MCF 10A (cell line): ENCODE measurements at places on chromosomes 12 and 14. TPM values are rescaled to one million over a fixed set of nuclear protein-coding genes. Genes with fewer than 3 reads are reported as not detected.

DNA sequence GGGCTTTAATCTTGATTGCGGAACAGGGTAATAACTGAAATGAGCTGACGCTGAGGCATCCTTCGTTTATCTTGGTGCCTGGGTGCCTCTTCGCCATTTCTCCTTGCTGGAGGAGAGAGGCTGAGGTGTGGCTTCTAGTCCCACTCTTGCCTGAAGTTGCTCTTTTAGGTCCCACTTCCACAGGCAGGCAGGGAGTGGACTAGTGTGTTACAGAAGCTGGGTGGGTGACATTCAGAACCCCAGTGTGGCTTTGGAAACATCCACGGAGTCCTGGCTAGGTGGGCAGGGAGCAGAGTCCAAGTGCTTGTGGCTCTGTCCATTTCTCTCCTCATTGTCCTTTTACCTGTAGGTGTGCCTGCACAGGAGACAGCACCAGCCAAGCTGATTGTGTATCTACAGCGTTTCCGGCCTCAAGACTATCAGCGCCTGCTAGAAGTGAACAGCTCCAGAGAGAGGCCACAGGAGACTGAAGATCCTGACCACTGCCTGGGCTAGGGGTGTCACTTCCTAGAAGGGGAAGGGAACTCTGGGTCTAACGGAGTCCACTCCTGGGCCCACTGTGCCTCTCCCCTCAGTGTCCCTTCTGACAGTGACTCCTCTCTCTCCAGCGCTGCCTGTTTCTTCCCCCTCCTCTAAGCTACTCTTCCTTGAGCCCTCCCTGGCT, 2.4 kb downstream of the THTPA start:
- peaks cover 42% of the 10 kb centered on the region for H3K36me3 ChIP-seq
- peak overlapping the region; percentile 92 for H3K4me3 ChIP-seq

GRCh38 chr14:95445161-95445560, 71.3 kb downstream of the SYNE3 start:
- no peaks in the 10 kb centered on the region for H3K4me1 ChIP-seq
- no peaks in the 10 kb centered on the region for H3K27me3 ChIP-seq
- peaks cover 7% of the 10 kb centered on the region for H3K36me3 ChIP-seq
- no peak overlapping the region for H3K27ac ChIP-seq
- DNase-seq, result no peak
- no peak overlapping the region for H3K4me3 ChIP-seq

DNA sequence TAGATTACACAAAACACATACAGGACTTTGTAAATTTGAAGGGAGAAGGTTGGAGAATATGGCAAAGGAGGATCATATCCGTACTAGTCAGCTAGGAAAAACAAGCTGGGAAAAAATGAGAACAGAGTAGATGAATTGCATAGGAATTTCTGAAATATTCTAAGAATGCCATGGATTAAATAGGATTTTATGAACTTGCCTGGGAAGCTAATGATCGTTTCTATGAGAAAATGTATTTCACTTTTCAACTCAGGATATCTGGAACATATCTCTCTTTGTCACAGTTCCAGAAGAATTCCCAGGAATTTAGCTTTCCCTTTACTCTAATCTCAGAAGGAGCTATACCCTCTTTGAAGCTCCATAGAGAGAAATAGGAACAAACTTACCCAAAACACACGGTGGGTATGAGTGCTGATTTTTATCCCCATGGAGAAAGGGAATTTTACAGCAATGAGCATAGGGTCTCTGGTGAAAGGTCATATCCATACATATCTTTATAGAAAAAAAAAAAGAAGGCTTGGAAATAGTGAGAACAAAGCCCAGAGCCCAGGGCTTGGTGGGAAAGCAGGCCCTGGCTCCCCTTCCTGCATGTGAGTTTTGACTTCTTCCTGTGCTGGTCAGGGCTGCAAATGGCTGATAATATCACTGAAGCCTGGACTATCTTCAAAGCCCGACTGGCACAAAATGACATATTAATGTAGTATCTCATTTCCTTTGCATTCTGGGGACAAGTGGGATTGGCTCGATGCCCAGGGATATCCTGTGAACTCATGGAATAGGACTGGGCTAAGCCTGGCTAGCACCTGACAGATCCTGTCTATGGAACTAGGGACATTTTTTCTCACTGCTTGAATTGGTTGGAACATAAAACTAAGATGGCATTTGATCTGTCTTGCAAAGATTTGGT, 136.3 kb downstream of the AEBP2 start:
- H3K27ac ChIP-seq, result no peak overlapping the region
- no peaks in the 10 kb centered on the region for H3K27me3 ChIP-seq
- H3K4me3 ChIP-seq, result no peak overlapping the region
- H3K36me3 ChIP-seq, result no peaks in the 10 kb centered on the region

DNA sequence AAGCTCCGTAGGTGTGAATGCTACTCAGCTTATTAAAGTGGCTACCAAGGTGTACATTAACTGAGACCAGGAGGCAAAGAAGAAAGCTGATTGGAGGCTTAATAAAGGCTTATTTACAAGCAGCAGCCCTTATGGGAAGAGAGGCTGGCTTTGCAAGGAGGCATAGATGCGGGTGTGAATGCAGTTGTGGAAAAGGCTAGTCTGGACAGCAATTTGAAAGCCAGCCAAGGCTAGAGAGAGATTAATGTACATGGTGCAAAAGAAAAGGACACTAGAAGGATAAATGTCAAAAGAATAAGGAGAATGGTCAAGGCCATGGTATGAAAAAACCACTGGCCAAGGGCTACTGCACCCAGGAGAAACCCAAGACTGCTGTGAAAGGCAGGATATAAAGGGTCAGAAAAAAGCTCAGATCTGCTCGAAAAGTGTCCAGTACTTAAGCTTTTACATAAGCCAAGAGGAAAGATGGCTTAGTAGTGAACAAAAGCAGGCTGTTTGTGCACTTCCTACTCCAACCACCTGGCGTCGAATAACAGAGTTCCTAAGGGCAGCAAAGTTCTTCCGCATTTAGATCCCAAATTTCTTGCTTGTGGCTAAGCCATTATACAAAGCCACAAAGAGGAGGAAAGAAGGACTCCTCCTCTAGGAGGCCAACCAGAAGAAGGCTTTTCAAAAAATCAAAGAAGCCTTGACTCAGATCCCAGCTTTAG, 24.0 kb downstream of the KLRK1 start:
- peaks cover 20% of the 10 kb centered on the region for H3K4me1 ChIP-seq
- peaks cover 20% of the 10 kb centered on the region for H3K36me3 ChIP-seq
- H3K27me3 ChIP-seq, result no peaks in the 10 kb centered on the region
- no peak overlapping the region for H3K27ac ChIP-seq
- DNase-seq, result no peak

GRCh38 chr14:61300754-61301153, 19.6 kb upstream of the TMEM30B start:
- no peaks in the 10 kb centered on the region for H3K4me1 ChIP-seq
- DNase-seq, result no peak
- H3K4me3 ChIP-seq, result no peak overlapping the region
- H3K27ac ChIP-seq, result no peak overlapping the region

DEGS2 gene
- total RNA-seq, result 0.07 and 0.39 TPM in 2 replicates

- no peaks in the 10 kb centered on the region for H3K4me1 ChIP-seq
- no peak overlapping the region for H3K4me3 ChIP-seq
- H3K27ac ChIP-seq, result no peak overlapping the region
- no peak for DNase-seq
- no peaks in the 10 kb centered on the region for H3K27me3 ChIP-seq
These were observed 47.7 kb downstream of the STON2 start for GRCh38 chr14:81352413-81352812.

ALDH2 gene
- 0.54 TPM in 1 of 2 replicates, not detected in the other for total RNA-seq
